ENCODE measurements at places on chromosomes 7 and 10. TPM values are rescaled to one million over a fixed set of nuclear protein-coding genes. Genes with fewer than 3 reads are reported as not detected.

KLLN gene
- polyA plus RNA-seq: 0.23 TPM

CPED1 gene
- 3.0 TPM for polyA plus RNA-seq

CREB5 gene
- polyA plus RNA-seq: 1.5 TPM

CCDC172 gene
- polyA plus RNA-seq: 0.50 TPM

ADCY1 gene
- polyA plus RNA-seq: 1.1 TPM

GDF2 gene
- not detected for polyA plus RNA-seq

AEBP1 gene
- polyA plus RNA-seq: 36.7 TPM

PTPRN2 gene
- 9.0 TPM for polyA plus RNA-seq

SLC18A2 gene
- polyA plus RNA-seq: 1.2 TPM

APBB1IP gene
- polyA plus RNA-seq: 4.7 TPM

FOXI2 gene
- polyA plus RNA-seq: 0.13 TPM

PRLHR gene
- not detected for polyA plus RNA-seq

ITGB8 gene
- 2.5 TPM for polyA plus RNA-seq

CAMK2B gene
- 2.9 TPM for polyA plus RNA-seq

PRR15 gene
- polyA plus RNA-seq: 7.0 TPM

GPAM gene
- 2.3 TPM for polyA plus RNA-seq

LIPK gene
- not detected for polyA plus RNA-seq

STAG3 gene
- polyA plus RNA-seq: 1.5 TPM

ARL3 gene
- 8.9 TPM for polyA plus RNA-seq

PLEKHS1 gene
- polyA plus RNA-seq: 1.1 TPM

DPP6 gene
- polyA plus RNA-seq: 0.87 TPM

SORCS3 gene
- 0.25 TPM for polyA plus RNA-seq

CALML5 gene
- polyA plus RNA-seq: 2.4 TPM

MMD2 gene
- not detected for polyA plus RNA-seq

CLCN1 gene
- not detected for polyA plus RNA-seq

CNPY1 gene
- not detected for polyA plus RNA-seq

SEMA3E gene
- 1.2 TPM for polyA plus RNA-seq

CTAGE4 gene
- 1.8 TPM for polyA plus RNA-seq

DEPP1 gene
- polyA plus RNA-seq: 42.0 TPM

SLC16A12 gene
- polyA plus RNA-seq: 0.06 TPM

ECD gene
- 8.0 TPM for polyA plus RNA-seq

SDK1 gene
- 1.6 TPM for polyA plus RNA-seq

PPP1R3C gene
- polyA plus RNA-seq: 8.4 TPM

ENKUR gene
- polyA plus RNA-seq: 1.7 TPM

HABP2 gene
- polyA plus RNA-seq: 0.76 TPM

PCGF5 gene
- 32.1 TPM for polyA plus RNA-seq

FFAR4 gene
- 0.08 TPM for polyA plus RNA-seq

NRP1 gene
- polyA plus RNA-seq: 5.3 TPM

FLNC gene
- polyA plus RNA-seq: 5.3 TPM

C10orf95 gene
- polyA plus RNA-seq: 0.53 TPM

GALNT17 gene
- polyA plus RNA-seq: 0.87 TPM

C7orf57 gene
- 0.08 TPM for polyA plus RNA-seq

EPHA1 gene
- polyA plus RNA-seq: 5.6 TPM
